SK-N-SH (cell line): ENCODE measurements at places on chromosomes 5 and 9. TPM values are rescaled to one million over a fixed set of nuclear protein-coding genes. Genes with fewer than 3 reads are reported as not detected.

GRCh38 chr5:28748446-28748845 is 1710.1 kb upstream of the CDH9 start:
- no peak for DNase-seq

DNA sequence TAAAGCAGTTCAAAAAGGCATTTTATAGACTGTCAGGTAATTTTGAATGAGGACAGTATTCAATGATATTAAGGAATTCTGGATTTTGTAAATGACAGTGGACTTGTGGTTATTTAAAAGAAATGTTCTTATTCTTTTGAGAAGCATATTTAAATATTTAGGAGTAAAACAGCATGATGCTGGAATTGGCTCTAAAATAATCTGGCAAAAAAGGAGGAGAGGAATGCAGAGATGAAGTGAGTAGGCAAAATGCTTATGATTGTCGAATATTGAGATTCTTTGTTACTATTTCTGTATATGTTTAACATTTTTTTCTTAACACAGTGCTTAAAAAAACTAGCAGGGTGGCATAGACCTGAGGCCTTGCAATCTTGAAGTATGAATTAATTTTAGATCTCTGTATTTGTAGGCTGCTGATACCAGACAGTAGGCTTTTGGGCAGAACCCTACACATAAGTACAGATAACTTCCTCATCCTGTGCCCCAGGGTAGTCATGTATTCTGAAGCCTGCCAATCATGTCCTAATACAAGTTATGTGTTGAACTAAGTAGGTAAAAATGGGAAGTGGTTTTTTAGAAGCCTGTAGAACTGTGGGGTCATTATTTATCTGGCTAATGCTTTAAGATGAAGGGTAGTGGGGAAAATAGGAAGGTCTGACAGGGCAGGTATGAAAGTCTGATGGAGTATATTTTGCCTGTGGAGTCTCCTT is 9.4 kb downstream of the CD180 start:
- no peak for DNase-seq

- no peak for DNase-seq
These were observed 140.1 kb downstream of the KDM4C start for GRCh38 chr9:6897898-6898302.

- no peak for DNase-seq
These were observed 120.4 kb upstream of the SPRY4 start for GRCh38 chr5:142445266-142445665.

DNA sequence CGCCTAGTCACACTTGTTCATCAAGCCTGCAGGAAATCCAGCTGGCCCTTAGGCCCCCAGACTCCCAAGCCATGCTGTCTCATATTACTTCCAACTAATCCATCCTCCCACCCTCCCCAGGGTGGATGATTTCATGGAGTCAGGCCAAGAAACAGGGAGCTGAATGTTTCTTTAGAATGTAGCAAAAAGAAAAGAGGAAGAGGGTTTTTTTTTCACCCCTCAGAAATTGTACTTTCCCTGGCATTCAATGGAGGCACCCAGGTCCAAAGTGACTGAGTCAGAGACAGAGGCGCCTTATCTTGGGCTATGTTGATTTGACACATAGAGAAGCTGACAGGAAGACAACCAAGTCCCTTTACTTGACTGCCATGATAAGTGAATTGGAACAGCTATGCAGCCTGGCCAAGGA is 260.2 kb upstream of the NR4A3 start:
- DNase-seq = no peak

DNA sequence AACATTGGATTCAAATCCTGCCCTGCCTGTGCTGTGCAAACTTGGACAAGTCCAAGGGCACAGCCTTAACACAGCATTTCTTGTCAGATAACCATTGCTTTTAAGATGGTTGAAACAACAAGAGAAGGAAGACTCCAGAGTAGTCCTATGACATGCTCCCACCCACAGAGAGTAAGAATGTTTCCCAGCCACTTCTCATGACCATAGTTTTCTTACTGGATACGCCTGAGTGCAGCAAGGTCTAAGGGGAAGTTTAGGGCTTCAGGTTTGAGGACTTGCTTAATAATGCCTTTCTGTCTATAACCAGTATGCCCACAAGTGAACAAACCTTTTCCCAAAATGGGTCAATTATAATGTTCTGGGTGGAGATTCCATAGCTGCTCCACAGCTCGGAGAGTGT is 126.4 kb downstream of the SLF1 start:
- DNase-seq = no peak

GRCh38 chr5:71652803-71653543 is 65.8 kb downstream of the MCCC2 start:
- no peak for DNase-seq

DNA sequence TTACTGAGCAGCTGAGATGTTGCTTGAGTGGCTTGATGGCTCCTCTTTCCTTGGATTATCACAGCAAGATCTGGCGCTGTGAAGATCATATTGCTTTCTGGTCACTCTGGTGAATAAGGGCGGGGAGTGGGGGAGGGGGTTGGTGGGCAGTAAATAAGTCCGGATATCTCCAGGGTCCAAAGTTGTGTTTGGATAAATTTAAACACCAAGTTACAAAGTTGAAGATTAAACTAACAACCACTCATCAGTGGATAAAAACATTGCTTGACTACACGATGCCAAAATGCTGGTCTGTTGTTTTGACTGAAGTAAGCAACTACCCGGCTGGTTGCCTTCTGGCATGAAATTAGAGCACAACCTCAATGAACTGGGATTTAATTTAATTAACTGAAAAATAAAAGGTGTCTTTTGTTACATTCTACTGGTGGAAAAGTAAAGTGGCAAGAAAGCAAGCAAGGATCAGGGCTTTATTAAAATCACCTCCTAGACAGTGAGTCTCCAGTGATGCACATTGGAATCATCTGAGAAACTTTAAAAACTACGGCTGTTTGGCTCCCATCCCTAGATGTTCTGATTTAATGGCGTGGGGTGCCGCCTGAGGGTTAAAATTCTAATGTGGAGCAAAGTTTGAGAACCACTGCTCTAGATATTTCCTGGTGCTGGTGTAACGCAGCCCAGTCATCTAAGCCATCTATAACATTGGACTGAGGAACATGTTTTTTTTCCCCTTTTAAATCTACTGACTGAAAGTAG is 86.7 kb upstream of the AGXT2 start:
- no peak for DNase-seq

DNA sequence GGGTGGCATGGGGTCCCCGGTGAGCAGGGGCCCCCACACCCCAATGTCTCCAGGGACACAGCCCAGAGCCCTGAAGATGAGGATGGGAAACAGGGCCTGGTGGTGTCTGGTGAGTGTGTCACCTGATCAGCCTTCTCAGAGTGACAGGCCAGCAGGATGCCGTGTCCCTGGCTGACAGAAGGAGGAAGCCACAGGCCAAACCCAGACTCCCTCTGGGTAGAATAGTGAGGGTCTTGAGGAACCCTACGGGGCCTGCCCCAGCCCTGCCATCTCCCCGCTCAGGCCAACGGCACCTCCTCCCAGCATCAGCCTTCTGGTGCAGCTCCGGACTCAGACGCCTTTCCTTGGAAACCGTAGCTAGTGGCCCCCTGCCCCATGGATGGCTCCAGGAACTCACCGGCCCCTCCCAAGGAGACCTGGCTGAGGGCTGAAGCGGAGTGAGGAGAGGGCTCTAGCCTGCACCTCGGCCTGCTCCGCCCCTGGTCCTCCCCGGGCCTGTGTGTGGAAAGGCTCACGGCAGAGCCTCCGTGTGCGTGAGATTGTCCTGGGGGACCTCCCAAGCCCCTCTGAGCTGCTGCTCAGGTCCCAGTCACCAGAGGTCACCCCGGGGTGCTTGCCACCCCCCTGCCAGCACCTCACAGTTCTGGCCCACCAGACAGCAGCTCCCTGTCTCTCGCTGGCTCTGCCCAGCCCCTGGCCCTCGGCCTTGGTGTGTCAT is 6.0 kb downstream of the RALGDS start:
- no peak for DNase-seq

GRCh38 chr5:160774666-160775315 is 77.2 kb downstream of the ATP10B start:
- no peak for DNase-seq

DNA sequence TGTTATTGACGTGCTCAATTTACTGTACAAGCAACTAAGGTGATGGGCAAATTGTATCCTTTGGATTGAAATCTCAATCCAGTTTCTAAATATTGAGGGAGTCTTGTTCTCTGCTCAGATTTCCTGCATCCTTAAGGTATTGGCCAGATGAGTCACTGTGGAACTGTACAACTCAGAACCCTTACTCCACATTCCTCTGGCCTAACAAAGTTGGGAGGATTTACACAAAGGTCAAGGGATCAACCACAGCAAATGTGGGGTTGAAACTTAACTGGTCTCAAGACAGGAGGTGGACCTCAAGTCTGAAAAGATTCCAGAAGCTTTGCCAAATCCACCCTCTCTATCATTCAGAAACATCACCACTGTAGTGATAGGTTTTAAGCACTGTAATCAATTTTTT is 81.5 kb upstream of the AGXT2 start:
- no peak for DNase-seq

DNA sequence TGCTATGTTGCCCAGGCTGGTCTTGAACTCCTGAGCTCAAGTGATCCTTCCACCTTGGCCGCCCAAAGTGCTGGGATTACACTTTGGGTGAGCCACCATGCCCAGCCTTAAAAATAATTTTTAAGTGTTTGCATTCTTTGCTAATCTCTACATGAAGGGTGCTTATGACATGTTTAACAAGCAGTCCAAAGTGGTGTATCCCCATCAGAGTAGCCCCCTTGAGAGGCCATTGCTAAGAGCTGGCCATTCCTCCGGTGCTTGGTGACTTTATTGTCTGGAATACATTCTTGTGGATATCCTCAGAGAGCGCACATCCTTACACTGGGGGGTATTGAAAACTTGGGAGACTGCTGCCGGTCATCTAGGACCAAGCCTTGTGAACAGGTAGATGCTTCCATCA is 395.4 kb downstream of the KDM4C start:
- no peak for DNase-seq

DNA sequence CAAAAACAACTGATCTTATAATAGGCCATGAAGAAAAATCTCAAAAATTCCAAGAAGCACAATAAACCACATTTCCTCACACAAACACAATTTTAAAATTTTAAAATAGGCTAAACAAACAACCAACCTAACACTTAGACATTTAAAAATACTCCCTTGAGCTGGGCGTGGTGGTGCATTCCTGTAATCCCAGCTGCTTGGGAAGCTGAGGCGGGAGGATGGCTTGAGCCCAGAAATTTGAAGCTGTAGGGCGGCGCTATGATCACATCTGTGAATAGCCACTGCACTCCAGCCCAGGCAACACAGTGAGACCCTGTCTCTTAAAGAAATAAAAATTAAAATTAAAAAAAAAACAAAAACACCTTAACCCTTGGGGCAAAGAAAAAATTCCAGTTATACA is 36.9 kb upstream of the TESK1 start:
- DNase-seq = no peak

- no peak for DNase-seq
These were observed 62.8 kb downstream of the IPPK start for GRCh38 chr9:92607088-92607487.

The C7 gene
- 11.1 and 38.1 TPM in 2 replicates for polyA plus RNA-seq

The DNAH5 gene
- 0.74 and 1.0 TPM in 2 replicates for polyA plus RNA-seq

The PAIP1 gene
- 70.0 and 98.5 TPM in 2 replicates for polyA plus RNA-seq

The CDKN2A gene
- polyA plus RNA-seq = 34.1 and 41.4 TPM in 2 replicates

The CNTNAP3 gene
- 0.19 and 0.20 TPM in 2 replicates for polyA plus RNA-seq

The ARHGAP26 gene
- 6.1 and 8.4 TPM in 2 replicates for polyA plus RNA-seq

The ZNF483 gene
- 0.53 and 0.60 TPM in 2 replicates for polyA plus RNA-seq

The AK8 gene
- polyA plus RNA-seq = 0.77 and 0.84 TPM in 2 replicates

The CFAP77 gene
- polyA plus RNA-seq = 0.67 and 1.1 TPM in 2 replicates

The PIP5KL1 gene
- 4.0 and 6.1 TPM in 2 replicates for polyA plus RNA-seq

The IFNA8 gene
- not detected in 2 replicates for polyA plus RNA-seq
